Activated CD8-positive, alpha-beta T cell treated with anti-CD3 and anti-CD28 coated beads for 36 hours (primary cell): ENCODE measurements at places on chromosomes 2 and 18. TPM values are rescaled to one million over a fixed set of nuclear protein-coding genes. Genes with fewer than 3 reads are reported as not detected.

GRCh38 chr18:23982155-23983079 lies 32.1 kb upstream of the TTC39C start:
- H3K36me3 ChIP-seq = peaks cover 7% of the 10 kb centered on the region
- peak; percentile 41 for DNase-seq
- no peak overlapping the region for H3K27ac ChIP-seq
- H3K4me1 ChIP-seq = peaks cover 43% of the 10 kb centered on the region
- no peaks in the 10 kb centered on the region for H3K27me3 ChIP-seq
- no peak overlapping the region for H3K4me3 ChIP-seq

GRCh38 chr2:221518201-221518934 lies 53.7 kb downstream of the EPHA4 start:
- no peaks in the 10 kb centered on the region for H3K36me3 ChIP-seq
- no peaks in the 10 kb centered on the region for H3K27me3 ChIP-seq
- no peak overlapping the region for H3K27ac ChIP-seq
- H3K4me3 ChIP-seq = no peak overlapping the region
- peak; percentile 11 for DNase-seq

GRCh38 chr2:128374711-128375413 lies 56.2 kb upstream of the HS6ST1 start:
- no peaks in the 10 kb centered on the region for H3K36me3 ChIP-seq
- H3K27me3 ChIP-seq = peaks cover 1% of the 10 kb centered on the region
- no peak overlapping the region for H3K27ac ChIP-seq
- peaks cover 8% of the 10 kb centered on the region for H3K4me1 ChIP-seq
- no peak overlapping the region for H3K4me3 ChIP-seq
- no peak for DNase-seq

EGR4 gene
- 0.11 TPM for total RNA-seq

WNT6 gene
- total RNA-seq = 0.34 TPM

GRCh38 chr2:169105476-169105875 lies 36.1 kb downstream of the DHRS9 start:
- H3K27me3 ChIP-seq = no peaks in the 10 kb centered on the region
- peaks cover 54% of the 10 kb centered on the region for H3K4me1 ChIP-seq
- no peak overlapping the region for H3K4me3 ChIP-seq
- DNase-seq = no peak
- H3K36me3 ChIP-seq = no peaks in the 10 kb centered on the region
- H3K27ac ChIP-seq = peak overlapping the region; percentile 62

DNA sequence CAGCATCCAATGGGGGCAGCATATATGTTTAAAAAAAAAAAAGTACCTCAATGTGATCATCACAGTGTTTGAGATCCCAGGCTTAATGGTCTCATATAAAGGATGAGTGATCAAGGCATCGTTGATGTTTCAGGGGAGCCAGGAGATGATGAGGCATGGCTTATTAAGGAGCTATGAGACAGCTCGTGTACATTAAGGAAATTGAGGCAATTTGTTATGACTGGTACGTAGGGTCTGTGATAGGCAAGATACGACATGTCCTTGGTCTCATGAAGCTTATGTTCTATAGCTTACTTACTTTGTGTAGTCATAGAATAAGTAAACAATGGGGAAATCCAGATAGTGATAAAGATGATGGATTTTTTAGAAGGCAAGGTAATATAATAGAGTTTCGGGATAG lies 49.1 kb upstream of the FAM171B start:
- H3K27me3 ChIP-seq = no peaks in the 10 kb centered on the region
- H3K36me3 ChIP-seq = peaks cover 6% of the 10 kb centered on the region
- H3K4me1 ChIP-seq = peaks cover 17% of the 10 kb centered on the region
- no peak for DNase-seq
- no peak overlapping the region for H3K4me3 ChIP-seq
- H3K27ac ChIP-seq = no peak overlapping the region

DNA sequence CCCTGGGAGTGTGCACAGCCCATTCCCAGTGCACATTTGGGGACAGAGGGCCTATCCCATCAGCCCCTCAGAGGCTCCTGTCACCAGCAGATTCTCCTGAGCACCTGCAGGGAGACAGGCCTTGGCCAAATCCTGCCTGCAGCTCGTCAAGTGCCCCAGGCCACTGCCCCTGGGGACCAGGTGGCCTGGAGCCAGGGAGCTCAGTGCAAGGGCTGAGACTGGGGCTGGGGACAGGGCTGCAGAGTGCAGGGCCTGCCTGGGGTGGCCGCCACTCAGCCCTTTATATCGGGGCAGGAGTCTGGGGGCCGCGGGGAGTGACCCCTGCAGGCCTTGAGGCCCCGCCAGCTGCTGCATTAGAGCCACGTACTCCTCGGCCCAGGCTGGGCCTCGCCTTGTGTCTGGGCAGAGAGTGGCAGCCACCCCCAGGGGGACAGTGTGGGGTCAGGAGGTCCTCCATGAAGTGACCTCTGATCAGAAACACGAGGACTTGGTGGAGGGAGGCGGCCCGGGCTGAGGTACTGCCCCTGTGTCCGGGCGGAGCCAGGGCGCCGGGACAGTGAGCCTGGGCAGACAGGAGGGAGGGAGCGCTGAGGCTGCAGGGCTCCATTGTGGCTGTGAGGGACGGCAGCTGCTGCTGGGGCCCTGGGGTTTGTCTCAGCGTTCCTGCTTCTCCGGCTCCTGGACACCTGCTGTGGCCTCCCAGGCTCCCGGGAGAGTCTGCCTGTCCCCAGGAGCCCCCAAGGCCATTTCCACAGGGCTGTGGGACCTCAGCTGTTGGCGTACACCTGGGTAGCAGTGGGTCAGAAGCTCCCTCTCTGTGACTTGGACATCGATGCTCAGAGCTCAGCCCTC lies 24.2 kb downstream of the GPC1 start:
- peaks cover 4% of the 10 kb centered on the region for H3K4me1 ChIP-seq
- peaks cover 11% of the 10 kb centered on the region for H3K27me3 ChIP-seq
- no peak overlapping the region for H3K4me3 ChIP-seq
- no peaks in the 10 kb centered on the region for H3K36me3 ChIP-seq
- DNase-seq = peak; percentile 0
- H3K27ac ChIP-seq = no peak overlapping the region

GRCh38 chr2:234142530-234142929 lies 92.0 kb downstream of the SPP2 start:
- H3K27me3 ChIP-seq = no peaks in the 10 kb centered on the region
- H3K4me1 ChIP-seq = peaks cover 11% of the 10 kb centered on the region
- H3K27ac ChIP-seq = no peak overlapping the region
- DNase-seq = no peak
- no peak overlapping the region for H3K4me3 ChIP-seq

DNA sequence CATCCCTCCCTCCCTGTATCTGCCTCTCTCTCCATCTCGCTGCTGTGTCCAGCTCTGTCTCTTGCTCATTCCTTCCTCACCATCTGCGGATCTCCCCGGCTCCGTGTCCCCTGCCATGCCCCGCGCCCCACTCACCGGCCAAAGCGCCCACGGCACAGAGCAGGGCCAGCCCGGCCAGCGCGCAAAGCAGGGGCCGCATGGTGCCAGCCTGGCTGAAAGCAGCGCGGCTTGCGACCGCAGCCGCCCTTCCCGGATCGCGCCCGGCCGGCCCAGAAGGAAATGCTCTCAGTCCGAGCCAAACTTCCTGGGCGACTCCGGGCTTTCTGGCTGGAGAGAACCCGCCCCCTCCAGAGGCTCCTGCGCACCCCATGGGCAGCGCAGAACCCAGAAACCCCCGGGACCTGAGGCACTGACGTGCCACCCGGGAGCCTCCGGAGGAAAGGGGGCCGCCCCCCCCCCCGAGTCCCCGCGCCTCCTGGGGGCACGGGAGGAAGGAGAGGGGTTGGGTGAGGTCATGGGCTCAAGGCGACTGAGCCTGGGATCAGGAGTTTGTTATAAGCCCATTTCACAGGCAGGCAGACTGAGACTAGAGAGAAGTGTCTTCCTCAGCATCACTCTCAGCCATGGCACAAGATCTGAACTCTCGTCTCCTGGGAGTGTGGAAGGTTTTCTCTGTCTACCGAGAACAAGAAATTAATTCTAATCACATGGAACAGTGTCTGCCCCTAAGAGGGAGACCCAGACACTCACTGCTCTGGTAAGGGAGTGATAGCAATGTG lies 45.2 kb upstream of the RAB6C start:
- no peak overlapping the region for H3K27ac ChIP-seq
- no peak overlapping the region for H3K4me3 ChIP-seq
- DNase-seq = no peak
- peaks cover 20% of the 10 kb centered on the region for H3K27me3 ChIP-seq
- H3K4me1 ChIP-seq = no peaks in the 10 kb centered on the region

- DNase-seq = no peak
- no peak overlapping the region for H3K27ac ChIP-seq
- no peak overlapping the region for H3K4me3 ChIP-seq
- peaks cover 13% of the 10 kb centered on the region for H3K4me1 ChIP-seq
Measured at GRCh38 chr2:9772999-9773902, 70.0 kb upstream of the TAF1B start.

- H3K36me3 ChIP-seq = no peaks in the 10 kb centered on the region
- H3K4me1 ChIP-seq = no peaks in the 10 kb centered on the region
- DNase-seq = no peak
- no peaks in the 10 kb centered on the region for H3K27me3 ChIP-seq
- H3K27ac ChIP-seq = no peak overlapping the region
- no peak overlapping the region for H3K4me3 ChIP-seq
Measured at GRCh38 chr18:2410688-2411087, 160.6 kb downstream of the METTL4 start.
